Activated T-cell treated with anti-CD3 and anti-CD28 coated beads, Interleukin-2, amount 50 U/mL, for 72 hours (primary cell): ENCODE measurements at places on chromosomes 11 and 22. TPM values are rescaled to one million over a fixed set of nuclear protein-coding genes. Genes with fewer than 3 reads are reported as not detected.

TMEM86A gene
- total RNA-seq = 1.0 TPM

- H3K27me3 ChIP-seq = no peaks in the 10 kb centered on the region
- H3K4me1 ChIP-seq = peaks cover 24% of the 10 kb centered on the region
- DNase-seq = no peak
- peak overlapping the region; percentile 95 for H3K4me3 ChIP-seq
Measured at GRCh38 chr11:68038226-68038717, 553 bp upstream of the TCIRG1 start.

DNA sequence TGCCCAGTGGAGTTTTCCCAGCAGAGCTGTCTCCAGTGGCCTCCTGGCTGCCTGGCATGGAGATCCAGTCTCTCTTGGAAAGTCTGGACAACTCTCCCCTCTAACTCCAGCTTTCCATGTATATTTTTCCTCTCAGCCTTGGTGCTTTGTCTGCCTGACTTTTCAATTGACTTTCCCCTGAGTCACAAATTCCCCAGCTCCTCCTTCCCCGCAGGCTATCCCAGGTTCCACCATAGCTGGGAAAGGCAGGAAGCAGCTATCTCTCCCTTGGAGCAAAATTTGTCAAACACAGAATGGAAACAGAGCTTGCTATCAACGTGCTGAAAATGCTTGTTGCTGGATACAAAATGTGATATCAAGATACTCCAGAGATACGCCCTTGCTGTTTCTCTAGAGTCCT, 384.8 kb downstream of the TMEM135 start:
- H3K4me3 ChIP-seq = no peak overlapping the region
- no peak for DNase-seq
- H3K36me3 ChIP-seq = no peaks in the 10 kb centered on the region
- H3K4me1 ChIP-seq = no peaks in the 10 kb centered on the region
- no peaks in the 10 kb centered on the region for H3K27me3 ChIP-seq

- no peak overlapping the region for H3K4me3 ChIP-seq
- no peak overlapping the region for H3K27ac ChIP-seq
- DNase-seq = no peak
- peaks cover 20% of the 10 kb centered on the region for H3K4me1 ChIP-seq
- H3K36me3 ChIP-seq = no peaks in the 10 kb centered on the region
- H3K27me3 ChIP-seq = no peaks in the 10 kb centered on the region
Measured at GRCh38 chr11:1511937-1512496, 25.4 kb upstream of the MOB2 start.

GRCh38 chr22:39435616-39436015, 21.2 kb upstream of the MGAT3 start:
- peaks cover 10% of the 10 kb centered on the region for H3K27me3 ChIP-seq
- DNase-seq = no peak
- no peak overlapping the region for H3K4me3 ChIP-seq
- H3K27ac ChIP-seq = no peak overlapping the region

GRCh38 chr11:27304514-27304913, 58.5 kb downstream of the CCDC34 start:
- peaks cover 7% of the 10 kb centered on the region for H3K27me3 ChIP-seq
- no peak overlapping the region for H3K27ac ChIP-seq
- no peak for DNase-seq
- H3K4me3 ChIP-seq = no peak overlapping the region
- peaks cover 9% of the 10 kb centered on the region for H3K4me1 ChIP-seq
- H3K36me3 ChIP-seq = peaks cover 4% of the 10 kb centered on the region

- H3K27me3 ChIP-seq = no peaks in the 10 kb centered on the region
- peaks cover 14% of the 10 kb centered on the region for H3K36me3 ChIP-seq
- no peak overlapping the region for H3K27ac ChIP-seq
- H3K4me3 ChIP-seq = no peak overlapping the region
- H3K4me1 ChIP-seq = peaks cover 12% of the 10 kb centered on the region
Measured at GRCh38 chr22:23745791-23746190, 5.1 kb downstream of the ZNF70 start.

NLRP14 gene
- total RNA-seq = not detected

DNA sequence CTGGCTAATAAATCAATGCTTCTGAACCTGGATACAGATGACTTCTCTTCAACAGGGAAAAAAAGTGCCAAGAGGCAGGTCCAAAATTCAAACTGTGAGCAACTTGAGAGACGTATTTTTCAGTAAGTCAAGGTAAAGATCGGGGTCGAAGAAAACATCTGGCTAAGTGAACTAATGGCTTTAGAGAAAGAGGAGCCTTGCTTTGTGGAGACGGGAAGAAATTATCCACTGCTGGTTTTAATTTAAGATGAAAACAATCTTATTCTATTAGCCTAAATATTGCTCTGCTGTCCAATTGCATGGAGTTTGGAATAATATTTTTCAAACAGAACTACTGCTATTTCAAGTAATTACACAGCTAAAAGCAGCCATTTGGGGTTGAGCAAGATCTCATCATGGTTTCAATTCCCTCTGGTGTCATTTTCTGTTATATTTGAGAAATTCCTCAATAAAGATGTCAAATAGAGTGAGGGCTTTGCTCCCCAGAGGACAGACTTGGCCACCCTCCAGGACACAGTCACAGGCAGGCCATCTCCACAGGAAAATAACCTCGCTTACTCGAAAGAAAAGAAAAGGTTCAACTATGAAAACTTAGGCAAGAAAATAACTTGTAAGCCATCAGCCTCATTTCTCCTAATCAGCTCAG, 29.8 kb downstream of the SCUBE1 start:
- no peaks in the 10 kb centered on the region for H3K4me1 ChIP-seq
- DNase-seq = no peak
- no peaks in the 10 kb centered on the region for H3K36me3 ChIP-seq
- peaks cover 10% of the 10 kb centered on the region for H3K27me3 ChIP-seq
- no peak overlapping the region for H3K27ac ChIP-seq

DNA sequence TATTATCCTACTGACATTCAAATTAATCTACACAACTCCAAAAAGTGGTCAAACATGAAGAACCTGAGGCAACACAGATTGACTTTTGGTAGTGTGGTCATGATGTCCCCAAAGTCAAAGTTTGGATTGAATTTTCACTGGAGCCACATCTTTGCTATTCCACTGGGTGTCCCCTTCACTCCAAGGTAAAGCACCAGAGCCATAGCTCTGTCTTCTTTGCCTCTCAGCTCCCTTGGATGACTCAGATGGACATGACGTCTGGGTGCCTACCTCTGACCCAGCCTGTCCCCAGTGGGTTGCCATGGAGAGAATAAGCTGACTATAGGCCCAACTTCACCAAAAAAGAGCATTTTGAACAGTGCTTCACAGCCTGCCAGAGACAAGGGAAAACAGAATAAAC, 57.4 kb upstream of the ARHGAP42 start:
- H3K4me3 ChIP-seq = no peak overlapping the region
- no peaks in the 10 kb centered on the region for H3K36me3 ChIP-seq
- no peak for DNase-seq
- H3K4me1 ChIP-seq = no peaks in the 10 kb centered on the region
- no peak overlapping the region for H3K27ac ChIP-seq

DNA sequence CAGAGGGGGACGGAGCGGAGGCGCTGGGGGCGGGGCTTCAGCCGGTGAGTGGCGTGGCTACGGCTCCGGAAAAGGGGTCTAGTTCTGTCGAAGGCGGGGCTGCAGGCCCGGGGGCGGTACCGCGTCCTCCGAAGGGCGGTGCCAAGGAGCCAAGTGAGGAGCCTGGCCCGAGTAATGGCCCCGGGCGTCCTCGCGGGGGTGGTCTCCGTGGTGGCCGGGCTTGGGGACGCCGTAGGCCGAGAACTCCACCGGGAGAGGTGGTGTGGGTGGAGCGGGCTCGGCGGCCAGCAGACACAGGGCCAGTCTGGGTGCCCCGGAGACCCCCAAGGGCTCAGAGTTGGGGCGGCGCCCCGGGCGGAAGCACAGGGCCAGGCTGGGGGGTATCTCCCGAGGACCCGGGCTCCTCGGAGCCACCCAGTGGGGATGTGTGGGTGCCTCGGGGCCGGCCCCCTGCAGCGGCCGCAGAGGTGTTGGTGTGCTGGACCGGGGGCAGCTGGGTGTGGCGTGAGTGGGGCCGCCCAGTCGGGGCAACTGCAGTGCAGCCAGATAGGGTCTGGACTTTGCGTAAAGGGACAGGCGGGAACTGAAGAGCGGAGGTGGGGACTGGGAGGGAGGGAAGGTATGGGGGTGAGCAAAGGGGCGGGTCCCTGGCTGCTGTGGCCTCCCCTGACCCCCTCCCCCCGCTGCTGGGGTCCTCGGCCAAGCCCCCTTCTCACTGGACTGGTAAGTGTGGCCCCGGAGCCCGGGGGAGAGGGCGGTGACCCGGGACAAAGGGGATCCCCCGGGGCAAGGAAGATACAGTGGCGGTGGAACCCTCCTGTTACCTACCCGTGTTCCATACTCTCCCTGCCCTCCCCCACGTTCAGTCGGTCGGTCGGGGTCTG, 838 bp downstream of the FKBP2 start:
- H3K27ac ChIP-seq = peak overlapping the region; percentile 88
- H3K27me3 ChIP-seq = no peaks in the 10 kb centered on the region
- H3K4me1 ChIP-seq = peaks cover 33% of the 10 kb centered on the region
- peak overlapping the region; percentile 88 for H3K4me3 ChIP-seq
- H3K36me3 ChIP-seq = peaks cover 1% of the 10 kb centered on the region

DNA sequence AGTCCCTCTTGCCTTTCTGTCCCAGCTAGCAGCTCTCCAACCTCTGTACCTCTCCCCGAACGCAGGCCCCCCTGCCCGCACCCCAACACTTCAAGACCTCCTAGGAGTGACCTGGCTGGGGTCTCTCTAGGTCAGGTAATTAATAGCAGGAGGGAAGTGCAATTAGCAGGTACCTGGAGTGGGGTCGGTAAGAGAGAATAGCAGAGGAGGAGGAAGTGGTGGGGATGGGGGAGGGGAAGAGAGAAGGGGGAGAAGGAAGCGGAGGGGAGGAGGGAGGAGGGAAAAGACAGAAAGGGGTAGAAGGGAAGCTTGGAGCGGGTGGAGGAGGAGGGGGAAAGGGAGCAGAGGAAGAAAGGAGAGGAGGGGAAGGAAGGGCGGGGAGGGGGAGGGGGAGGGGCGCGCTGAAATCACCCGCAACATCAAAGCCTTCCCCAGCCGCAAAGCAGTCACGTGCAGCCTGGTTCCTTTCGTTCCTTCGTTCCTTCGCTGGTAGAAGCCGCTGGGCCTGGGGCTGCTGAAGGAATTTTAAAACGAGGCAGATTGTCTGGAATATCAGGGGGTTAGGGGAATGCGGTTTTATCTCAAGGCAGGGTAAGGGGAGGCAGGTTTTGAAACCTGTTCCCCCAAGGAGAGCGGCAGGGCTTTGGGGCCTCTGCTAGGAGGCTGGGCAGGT, 29.3 kb upstream of the TCF20 start:
- peaks cover 70% of the 10 kb centered on the region for H3K4me1 ChIP-seq
- H3K27me3 ChIP-seq = no peaks in the 10 kb centered on the region
- peak; percentile 39 for DNase-seq
- H3K36me3 ChIP-seq = no peaks in the 10 kb centered on the region
- H3K4me3 ChIP-seq = peak overlapping the region; percentile 72

DLG2 gene
- 5.3 TPM for total RNA-seq

DNA sequence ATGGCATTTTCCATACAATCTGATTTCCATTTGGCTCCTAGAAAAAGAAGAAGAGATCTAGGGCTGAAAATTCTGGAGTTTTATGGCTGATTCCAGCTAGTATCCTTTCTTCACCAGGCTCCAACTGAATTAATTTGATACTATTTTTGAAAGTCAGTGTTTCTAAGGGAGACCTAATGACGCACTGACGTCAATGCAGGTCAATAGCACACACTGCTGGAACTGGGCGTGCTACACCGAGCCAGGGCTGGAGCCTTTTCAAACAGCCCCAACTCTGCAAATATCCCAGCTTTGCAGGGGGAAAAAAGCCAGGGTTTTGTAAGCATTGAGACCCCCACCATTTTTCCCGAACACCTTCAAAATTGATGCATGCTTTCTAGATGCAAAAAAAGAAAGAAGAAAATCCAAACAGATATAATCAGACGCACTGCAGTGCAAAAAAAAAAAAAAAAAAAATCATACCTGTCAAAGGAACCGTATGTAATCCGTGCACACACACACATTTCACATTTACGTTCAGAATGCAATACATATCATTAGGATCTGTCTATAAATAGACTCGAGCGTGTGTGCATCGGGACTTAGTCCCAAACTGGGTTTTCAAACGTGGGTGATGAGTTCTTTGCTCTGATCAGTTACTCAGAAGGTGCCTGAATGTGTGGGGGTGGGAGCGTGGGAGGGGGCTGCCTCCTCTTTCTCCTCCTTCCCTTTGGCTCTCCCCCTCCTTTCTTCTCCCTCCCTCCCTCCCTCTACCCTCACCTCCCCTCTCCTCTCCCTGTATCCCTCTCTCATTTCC, 124.5 kb upstream of the HSD17B12 start:
- H3K27ac ChIP-seq = no peak overlapping the region
- no peak overlapping the region for H3K4me3 ChIP-seq
- H3K4me1 ChIP-seq = peaks cover 30% of the 10 kb centered on the region
- no peak for DNase-seq
- H3K27me3 ChIP-seq = peaks cover 88% of the 10 kb centered on the region
